ENCODE measurements at places on chromosomes 6 and 20. TPM values are rescaled to one million over a fixed set of nuclear protein-coding genes. Genes with fewer than 3 reads are reported as not detected.

DNA sequence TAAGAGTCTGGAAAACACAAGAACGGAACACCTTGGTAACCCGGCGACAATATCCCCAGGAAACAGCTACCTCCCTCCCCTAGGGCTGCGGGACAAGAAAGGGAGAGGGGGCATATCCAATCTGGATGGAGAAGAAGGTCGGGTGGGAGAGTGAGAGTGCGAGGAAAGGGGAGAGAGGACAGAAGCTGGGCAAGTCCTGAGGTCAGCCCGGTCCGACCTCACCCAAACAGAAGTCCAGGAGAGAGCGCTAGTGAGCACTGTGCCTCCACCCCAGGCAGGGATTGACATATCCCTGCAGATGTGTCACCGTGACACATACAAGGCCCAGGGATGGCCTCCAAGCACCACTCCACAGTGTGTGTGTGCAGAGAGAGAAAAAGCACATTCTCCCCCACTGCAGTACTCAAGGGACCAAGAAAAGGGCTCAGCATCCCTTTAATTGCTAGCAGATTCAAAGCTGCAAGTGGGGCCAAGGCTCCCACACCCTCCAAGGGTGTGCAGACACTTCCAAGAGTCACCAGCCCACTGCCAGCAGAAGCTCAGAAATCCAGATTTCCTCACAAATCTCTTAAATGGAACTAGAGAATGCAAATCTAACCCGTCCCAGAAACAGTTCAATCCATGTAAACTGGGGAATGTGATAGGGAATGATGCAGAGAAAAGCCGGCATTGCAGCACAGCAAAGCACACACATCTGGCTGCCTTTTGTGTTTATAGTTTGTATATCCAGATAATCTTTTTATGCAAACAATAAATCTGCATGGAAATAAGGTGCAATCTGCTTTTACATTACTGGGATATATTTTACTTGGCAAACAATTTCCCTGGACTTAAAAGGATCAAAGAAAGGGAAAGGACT is 3.1 kb downstream of the PXDC1 start:
- no peak for DNase-seq

GRCh38 chr20:56925831-56926170 is 296.7 kb downstream of the TFAP2C start:
- no peak for DNase-seq

GRCh38 chr6:70236343-70236742 is 66.5 kb downstream of the COL9A1 start:
- DNase-seq: no peak

DNA sequence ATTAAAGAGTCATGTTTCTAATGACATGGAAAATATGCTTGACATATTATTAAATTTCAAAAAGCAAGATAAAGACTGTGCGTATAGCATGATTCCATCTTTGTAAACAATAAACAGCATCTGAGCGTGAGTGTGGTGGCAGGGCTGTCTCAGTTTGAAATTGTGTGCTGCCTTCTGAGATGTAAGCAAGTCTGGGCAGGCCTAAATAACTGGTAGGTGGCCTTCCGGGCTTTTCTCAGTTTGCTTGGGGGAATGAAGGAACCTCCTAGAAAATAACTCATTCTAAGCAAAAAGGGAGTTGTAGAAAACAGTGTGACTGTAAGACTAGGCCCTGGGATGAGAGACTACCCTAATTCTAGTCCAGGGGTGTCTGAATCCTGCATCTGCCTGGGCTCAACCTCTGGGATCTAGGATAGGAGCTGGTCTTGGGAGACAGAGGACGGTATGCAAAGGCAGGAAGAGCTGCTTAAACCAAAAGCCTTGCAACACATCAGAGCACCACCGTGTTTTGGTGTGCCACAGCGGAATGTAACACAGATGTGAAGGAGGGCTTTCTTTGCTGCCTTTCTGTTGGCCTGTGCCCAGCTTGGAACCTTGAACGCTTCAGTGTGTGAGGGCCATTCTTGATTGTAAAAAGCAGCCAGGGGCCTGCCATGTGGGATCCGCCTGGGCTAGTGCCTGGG is 63.5 kb upstream of the L3MBTL3 start:
- no peak for DNase-seq

DNA sequence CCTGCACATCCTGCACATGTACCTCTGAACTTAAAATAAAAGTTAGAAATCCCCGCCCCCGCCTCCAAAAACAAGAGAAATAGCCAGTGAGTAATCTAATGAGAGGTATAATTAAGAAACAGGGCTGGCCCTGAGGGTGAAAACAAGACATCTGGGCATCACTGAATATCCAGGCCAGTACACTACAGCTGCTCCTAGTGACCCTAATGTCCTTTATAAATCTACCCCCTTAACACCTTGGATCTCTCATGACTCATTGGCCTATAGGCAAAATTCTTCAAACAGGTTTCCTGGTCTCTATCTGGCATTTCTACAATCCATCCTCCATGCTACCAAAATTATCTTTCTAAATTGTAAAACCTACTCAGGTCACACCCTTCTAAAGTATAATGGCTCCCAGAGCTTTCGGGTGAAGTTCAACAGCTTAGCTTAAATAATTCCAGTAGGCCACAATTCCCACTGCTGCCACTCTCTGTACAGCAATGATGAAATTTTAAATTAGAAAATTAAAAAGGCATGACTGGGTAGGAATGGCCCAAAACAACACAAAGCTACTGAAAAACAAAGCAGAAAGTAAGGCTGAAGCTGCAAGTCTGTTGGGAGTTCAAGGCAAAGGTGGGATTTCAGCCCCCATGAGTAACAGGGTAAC is 260.9 kb downstream of the GMDS start:
- no peak for DNase-seq

Gene IL17F
- total RNA-seq: not detected
